GM12865 (cell line): ENCODE measurements at places on chromosomes 16 and 17.
A peak's percentile ranks its signal among the peaks of the same experiment; 100 is the strongest.

GRCh38 chr16:65414284-65414984 lies 292.6 kb upstream of the CDH11 start:
- peak; percentile 12 for DNase-seq

DNA sequence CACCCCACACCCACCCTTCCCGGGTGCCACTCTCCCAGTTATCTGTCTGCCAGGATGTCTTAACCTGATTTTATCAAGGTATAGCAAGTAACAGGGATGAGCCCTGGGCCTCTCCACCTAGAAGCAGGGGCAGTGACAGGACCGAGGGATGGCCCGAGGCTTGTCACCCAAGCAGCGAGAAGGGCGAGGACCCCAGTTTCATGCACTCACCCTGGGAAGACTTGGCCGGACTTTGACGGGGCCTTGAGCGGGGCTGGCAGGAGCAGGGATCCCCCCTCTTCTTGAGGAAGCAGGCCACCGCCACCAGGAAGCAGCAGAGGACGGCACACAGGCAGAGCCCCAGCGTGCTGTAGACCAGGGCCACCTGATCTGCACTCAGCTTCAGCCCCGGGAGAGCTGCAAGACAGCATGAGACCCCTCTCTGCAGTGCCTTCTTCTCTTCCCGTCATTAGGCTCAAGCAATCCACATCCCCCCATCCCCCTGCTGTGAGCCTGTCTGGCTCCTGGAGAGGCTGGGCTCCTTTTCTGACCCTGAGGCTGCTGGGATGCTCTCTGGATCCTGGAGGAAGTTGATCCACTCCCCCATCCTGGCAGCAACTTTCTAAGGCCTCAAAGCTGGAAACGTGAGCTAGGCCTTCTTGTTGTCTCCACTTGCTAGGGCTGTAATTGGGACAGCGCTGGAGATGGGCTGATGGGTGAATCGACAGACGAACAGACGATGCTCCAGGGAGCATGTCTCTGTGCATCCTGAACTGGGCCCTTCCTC lies 31.6 kb downstream of the TNFRSF13B start:
- no peak for DNase-seq

DNA sequence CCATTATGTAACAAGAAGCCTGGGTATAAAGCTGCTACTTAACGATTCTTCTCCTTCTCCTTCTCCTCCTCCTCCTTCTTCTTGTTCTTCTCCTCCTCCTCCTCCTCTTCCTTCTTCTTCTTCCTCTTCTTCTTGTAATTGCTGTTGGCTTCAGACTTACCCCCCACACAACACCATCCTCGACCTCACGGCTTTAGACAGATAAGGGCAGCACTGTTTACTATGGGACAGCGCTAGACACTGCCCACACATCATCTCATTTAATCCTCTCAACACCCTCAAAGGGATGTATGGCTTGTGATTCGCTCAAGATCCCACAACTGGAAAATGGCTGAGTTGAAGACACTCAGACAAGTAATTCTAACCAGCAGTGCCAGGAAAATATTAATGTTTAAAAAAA lies 60.6 kb upstream of the NOG start:
- DNase-seq, result no peak

DNA sequence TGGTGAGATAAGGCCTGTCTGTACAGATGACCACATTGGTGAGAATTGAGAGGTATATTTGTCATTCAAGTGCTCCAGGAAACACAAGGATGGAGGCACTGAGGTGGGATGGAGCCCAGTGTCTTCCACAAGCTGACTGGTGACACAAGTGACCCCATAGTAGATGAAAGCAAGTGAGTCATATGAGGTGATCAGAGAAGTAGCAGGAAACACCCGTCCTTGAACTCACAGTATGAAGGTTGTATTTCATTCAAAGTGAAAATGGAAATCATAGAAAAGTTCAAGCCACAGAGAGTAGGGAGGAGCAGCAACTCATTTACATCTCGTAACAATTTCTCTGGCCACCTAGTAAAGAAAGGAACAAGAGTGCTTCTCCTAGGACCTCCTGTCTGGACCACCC lies 609.8 kb downstream of the HS3ST4 start:
- DNase-seq, result peak; percentile 1

DNA sequence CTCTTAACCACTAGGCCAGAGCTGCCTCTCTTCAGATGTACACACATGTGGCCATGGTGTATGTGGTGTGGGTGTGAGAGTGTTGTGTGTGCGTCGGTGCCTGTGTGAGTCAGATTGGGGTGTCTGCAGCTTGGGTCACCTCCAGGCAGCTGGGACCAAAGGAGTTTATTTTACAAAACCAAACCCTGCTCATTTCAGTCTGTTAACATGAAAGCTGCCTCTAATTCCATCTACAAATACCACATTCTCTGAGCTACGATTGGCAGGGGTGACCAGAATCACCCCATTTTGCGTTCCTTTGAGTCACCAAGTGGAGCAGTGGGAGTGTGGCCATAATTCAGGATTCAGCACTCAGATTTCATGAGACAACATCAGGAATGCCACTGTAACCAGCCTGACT lies 105.3 kb downstream of the IRX5 start:
- no peak for DNase-seq

DNA sequence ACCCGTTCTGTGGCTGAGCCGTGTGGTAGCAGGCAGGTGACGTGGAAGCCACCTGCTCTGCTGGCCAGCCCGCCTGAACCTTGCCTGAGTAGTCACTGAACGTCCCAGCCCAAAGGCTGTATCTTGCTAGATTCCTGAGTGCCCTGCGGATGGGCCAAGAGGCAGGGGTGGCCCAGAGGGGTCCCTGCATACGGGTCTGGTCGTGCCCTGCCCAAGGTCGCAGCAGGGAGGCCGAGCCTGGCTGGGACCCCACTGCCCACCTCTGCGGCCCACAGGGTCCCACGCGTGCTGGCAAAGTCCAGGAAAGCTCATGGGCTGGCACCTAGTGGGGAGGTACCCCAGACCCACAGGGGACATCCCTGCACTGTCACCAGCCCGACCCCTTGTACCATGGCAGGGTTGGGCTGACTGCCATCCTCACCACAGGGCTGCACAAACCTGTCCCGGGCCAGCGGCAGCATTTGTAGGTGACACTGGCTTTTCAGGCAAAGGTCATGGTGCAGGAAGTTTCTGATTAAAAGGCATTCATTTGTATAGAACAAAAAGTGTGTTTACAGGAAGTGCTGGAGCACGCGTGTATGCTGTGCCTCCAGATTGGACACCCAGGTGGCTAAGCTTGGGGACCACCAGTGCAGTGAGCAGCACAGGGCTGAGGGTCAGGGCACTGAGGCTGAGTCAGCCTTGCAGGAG lies 45.1 kb upstream of the ZC3H18 start:
- DNase-seq, result no peak

- DNase-seq, result no peak
Observed at GRCh38 chr17:1043601-1044251, 46.8 kb downstream of the TIMM22 start.

- peak; percentile 54 for DNase-seq
Observed at GRCh38 chr17:10729334-10730193, at the start of gene TMEM220. TMEM220 (minus strand) TSS chr17:10730023; CDS start chr17:10729851, 172 bp downstream.

- no peak for DNase-seq
Observed at GRCh38 chr17:33908363-33909064, 346.6 kb upstream of the CCL2 start.

- no peak for DNase-seq
Observed at GRCh38 chr16:51759329-51759728, 608.3 kb upstream of the SALL1 start.
